ENCODE measurements at places on chromosomes 1 and 21.

DNA sequence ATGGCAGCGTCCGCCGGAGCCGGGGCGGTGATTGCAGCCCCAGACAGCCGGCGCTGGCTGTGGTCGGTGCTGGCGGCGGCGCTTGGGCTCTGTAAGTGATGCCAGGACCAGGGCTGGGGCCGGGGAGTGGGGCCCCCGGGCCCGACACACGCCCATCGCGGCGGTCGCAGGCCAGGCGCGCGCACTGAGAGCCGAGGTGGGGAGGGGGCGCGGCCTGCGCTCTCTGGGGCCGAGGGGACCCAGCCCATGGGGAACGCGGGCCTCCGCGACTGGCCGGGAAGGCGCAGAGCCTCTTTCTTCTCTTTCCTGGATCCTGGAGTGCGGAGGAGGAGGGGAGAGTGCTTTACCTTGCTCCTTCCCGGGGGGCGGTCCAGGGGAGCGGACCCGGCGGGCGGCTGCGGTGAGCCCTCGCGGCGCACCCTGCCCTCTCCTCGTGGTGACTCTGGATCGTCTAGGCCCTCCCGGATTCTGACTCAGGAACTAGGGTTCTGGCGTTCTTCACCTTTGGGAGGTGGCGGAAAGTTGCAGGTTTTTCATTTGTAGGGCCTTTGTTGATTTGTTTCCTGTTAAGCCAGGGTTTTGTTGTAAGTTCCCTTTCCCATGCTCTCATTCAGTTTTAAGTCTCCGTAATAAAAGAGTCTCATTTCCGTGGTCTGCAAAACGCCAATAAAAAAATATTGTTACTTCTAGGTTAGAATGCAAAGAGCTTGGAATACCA is 529 bp downstream of the MPZL1 start:
- peak; percentile 40 for DNase-seq

DNA sequence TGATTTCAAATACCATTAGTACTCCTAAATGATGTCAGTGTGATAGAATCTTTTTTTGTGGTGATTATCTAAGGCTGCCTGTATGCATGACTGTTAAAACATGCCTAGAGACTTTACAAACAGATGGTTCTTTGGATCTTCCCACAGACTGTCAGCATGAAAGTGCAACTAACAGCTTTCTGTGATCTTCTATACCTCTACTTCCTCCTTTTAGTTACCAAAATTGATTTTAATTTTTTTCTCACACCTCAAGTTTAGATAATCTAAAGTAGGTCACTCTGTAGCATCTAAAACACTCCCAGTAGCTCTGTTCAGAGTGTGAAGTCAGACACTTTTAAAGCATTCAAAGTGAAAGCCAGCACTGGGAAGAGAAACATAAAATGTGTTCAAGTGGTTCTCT is 534.5 kb downstream of the PTPRC start:
- DNase-seq: peak; percentile 18

- DNase-seq: peak; percentile 91
Observed at GRCh38 chr1:43367904-43368645, at the start of gene ELOVL1. Gene ELOVL1, minus strand, starts transcription at chr1:43368011. Its CDS starts 2,402 bp downstream, at chr1:43365609.

- no peak for DNase-seq
Observed at GRCh38 chr1:55555956-55556725, 341.0 kb upstream of the USP24 start.

DNA sequence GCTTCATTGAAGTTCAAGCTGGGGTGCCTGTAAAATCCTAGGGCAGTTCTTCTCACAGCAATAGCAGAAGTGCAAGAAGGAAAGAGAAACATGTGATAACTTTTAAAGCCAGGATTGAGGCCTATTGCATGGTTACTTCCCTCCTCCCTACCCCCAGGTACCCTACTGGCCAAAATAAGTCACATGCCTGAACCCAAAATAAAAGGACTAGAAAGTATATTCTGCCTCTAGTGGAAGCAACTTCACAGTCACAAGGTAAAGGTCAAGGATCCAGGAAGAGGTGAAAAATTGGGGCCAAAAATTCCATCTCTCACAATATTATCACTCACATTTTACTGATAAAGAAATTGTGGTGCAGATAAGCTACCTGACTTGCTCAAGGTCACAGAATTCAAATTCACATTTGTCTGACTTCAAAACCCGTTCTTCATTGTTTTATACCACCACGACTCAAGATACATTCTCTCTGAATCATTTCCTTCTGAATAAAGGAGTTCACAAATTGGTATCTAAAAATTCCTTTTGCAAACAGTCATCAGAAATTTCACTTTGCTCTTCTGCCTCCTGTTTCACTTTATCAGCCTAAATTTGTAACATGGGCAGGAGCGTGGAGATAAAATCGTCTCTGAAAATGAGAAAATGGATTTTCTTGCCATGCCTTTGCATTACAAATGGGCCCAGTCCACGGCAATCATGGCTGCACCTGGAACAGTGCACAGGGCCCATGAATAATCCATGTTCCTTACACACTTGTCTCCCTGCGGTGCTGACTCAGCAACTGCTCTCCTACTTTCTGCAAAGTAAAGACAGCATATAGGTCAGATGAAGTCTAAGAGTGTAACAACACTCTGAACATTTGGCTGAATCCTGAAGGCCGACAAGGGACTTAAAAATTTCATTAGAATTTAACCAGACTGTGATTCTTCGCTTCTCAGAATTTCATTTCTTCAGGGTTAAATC is 485.3 kb upstream of the NFIA start:
- peak; percentile 69 for DNase-seq

GRCh38 chr21:35488946-35489345 is 439.8 kb upstream of the RUNX1 start:
- peak; percentile 33 for DNase-seq

DNA sequence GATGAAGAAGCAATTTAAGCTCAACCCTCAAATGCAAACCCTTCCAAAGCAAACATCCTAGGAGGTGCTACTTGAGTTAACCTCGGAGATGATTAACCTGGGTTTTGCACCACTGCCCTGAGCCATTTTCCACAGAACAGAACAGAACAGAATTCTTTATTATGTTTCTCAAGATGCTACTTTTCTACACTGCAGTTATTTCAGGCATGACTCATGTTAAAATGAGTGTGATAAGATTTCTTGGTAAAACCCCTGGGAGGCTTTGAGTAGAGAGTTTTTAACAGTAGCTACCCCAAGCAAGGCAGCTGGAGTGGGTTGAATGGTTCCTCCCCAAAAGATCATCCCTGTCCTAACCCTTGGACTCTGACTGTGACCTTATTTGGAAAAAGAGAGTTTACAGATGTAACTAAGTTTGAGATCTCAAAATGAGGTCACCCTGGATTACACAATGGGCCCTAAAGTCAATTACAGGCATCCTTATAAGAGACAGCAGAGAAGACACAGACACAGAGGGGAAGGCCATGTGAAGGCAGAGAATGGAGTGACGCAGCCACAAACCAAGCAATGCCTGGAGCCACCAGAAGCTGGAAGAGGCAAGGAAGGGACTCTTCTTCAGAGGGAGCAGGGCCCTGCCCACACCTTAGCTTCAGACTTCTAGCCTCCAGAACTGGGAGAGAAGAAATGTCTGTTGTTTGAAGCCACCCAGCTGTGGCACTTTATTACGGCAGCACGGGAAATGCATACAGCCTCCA is 153.4 kb downstream of the ETS2 start:
- peak; percentile 76 for DNase-seq

DNA sequence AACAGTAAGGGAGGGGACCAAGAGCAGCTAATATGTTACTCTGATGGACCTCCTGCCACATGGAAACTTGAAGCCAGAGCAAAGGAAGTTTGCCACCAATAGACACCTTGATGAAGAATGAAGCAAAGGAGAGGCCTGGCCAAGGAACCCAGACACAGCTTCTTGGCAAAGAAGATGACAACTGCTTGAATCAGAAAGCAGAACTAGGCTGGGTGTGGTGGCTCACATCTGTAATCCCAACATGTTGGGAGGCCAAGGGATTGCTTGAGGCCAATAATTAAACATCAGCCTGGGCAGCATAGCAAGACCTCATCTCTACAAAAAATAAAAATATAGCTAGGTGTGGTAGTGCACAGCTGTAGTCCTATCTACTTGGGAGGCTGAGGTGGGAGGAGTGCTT is 31.7 kb upstream of the CAPZB start:
- DNase-seq: no peak

GRCh38 chr1:28602536-28603439 is 10.7 kb downstream of the RAB42 start:
- DNase-seq: peak; percentile 79

DNA sequence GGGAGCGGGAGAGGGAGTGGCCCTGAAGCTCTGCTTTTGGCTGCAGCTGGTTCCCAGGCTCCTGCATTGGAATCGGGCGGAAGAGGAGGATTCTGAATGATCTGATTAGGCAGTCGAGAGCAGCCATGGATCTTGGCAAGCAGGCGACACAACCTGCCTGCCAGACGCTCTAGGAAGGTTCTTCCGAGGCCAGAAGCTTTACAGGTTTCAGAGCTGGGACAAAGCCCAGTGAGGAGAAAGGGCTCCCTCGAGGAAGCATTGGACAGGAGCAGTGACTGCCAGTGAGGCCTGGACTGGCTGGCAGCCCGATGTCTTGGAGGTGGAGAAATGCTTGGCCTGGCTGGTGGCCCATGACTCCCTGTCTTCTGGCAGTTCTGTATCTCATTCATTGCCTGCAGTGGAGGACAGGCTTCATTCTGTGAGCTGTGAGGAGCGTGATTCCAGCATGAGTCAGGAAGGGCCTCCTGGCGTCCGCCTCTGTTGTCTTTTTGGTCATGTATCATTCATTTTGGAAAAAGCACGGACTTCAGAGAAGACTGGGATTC is 132.7 kb upstream of the IPO9 start:
- peak; percentile 88 for DNase-seq

DNA sequence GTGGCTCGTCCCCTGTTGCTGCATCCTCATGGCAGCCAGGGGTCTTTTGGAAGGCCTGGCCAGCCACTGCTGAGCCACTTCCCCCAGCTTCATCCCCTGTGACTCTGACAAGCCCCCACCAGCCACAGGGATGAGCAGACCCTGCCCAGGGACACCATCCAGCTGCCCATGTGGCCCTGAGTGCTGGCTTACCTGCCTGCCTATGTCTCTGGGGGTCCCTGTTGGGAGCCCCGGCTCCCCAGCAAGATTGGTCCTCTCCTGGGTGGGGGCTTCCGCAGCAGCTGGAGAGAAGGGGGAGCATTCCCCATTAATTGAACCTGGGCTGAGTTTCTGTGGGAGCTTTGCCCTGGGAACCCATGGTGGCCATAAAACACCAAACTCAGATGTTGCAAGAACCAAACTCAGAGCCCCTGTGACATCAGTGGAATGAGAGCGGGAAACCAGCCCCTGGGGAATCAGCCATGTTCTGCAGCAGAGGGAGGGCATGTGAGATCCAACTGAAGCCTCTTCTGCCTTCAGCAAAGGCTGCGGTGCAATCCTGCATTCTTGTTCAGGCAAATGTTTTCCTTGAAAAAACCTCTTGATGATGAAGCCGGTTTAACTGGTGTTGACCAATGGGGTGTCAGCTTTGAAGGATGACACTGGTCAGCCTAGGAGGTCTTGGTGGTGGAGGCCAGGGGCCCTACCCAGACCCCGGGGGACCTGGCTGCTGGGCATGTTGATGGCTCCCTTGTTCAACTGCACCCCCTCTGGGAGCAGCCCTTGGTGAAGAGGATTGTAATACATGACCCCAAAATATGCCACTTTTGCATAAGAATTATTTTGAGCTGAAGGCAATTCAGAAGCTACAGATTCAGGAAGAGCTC is 28.3 kb upstream of the COL18A1 start:
- DNase-seq: no peak

DNA sequence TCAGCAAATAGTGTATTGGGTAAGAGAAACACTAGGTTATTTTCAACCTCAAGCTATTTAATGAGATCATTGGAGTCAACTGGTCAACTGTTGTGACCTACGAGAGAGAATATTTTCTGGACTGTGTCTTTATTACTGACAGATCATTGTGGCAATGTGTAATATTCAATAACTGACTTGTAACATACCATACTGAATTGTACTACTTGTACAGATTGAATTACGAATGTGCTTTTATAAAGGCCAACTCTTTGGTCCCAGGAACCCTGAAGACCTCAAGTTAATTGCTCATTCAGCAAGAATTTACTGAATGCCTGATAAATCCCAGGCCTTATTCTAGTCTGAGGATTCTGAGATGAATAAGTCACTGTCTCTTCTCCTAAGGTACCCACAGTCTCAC is 56.1 kb upstream of the CAMK1G start:
- DNase-seq: peak; percentile 81

GRCh38 chr1:154840269-154841176 is 29.6 kb downstream of the KCNN3 start:
- peak; percentile 8 for DNase-seq

DNA sequence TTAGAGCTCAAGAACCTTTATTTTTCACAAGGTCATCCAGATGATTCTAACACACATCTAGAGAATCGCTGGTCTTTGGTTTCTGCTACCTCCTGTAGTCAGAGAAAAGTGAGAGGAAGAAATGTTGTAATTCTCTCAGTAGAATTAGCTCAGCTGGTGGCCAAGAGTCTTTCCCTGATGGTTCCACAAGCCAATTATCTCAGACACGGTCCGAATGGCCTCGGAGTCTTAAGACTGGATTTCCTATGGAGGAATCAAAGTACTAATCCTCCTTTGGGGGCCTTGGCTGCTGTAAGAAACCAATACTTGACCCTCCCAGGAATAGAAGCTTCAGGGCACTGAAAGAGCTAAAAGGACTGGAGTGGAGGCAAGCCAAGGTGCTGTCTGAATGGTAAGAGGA is 1.8 kb downstream of the TMEM81 start:
- DNase-seq: no peak

DNA sequence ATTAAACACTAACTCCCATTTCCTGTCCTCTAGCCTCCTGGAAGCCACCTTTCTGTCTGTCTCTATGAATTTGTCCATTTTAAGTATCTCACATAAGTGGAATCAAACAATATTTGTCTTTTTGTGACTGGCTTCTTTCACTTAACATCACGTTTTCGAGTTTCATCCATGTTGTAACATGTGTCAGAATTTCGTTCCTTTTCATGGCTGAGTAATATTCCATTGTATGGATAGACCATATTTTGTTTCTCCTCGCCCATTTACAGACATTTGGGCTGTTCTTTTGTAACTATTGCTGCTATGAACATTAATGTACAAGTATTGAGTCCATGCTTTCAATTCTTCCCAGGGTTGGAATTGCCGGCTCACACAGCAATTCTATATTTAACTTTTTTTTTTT is 15.7 kb upstream of the H6PD start:
- DNase-seq: no peak

DNA sequence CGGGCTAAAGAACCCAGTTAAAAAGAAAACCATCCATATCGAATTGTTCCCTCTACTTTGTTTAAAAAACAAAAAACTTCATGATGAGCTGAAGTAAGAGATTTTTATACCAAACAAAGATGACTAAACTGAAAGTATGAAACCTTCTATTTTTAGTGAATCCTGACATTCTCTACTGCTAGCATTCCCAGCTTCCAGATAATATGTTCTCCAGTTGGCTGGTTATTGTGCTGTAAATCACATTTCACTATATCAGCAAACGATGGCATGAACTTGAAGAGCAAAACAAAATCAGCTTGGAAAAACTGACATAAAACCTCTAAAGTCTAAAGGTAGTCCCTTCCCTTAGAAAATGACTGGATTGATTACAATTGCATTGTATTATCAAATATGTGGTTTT is 68.1 kb upstream of the APP start:
- no peak for DNase-seq

- peak; percentile 65 for DNase-seq
Observed at GRCh38 chr1:15740924-15741850, 1.1 kb upstream of the TMEM82 start.

- no peak for DNase-seq
Observed at GRCh38 chr1:157371221-157371620, 181.1 kb downstream of the FCRL5 start.

- DNase-seq: peak; percentile 7
Observed at GRCh38 chr1:121519042-121519755, 334.4 kb downstream of the SRGAP2C start.
